Body of pancreas (tissue), 4 donors: ENCODE measurements at places on chromosomes 12 and 14. TPM values are rescaled to one million over a fixed set of nuclear protein-coding genes. Genes with fewer than 3 reads are reported as not detected.

GRCh38 chr12:19430988-19431387 lies 8.3 kb upstream of the AEBP2 start:
- H3K27me3 ChIP-seq: no peaks in the 10 kb centered on the region
- H3K36me3 ChIP-seq: no peaks in the 10 kb centered on the region
- no peak overlapping the region for H3K4me3 ChIP-seq
- DNase-seq: no peak

DNA sequence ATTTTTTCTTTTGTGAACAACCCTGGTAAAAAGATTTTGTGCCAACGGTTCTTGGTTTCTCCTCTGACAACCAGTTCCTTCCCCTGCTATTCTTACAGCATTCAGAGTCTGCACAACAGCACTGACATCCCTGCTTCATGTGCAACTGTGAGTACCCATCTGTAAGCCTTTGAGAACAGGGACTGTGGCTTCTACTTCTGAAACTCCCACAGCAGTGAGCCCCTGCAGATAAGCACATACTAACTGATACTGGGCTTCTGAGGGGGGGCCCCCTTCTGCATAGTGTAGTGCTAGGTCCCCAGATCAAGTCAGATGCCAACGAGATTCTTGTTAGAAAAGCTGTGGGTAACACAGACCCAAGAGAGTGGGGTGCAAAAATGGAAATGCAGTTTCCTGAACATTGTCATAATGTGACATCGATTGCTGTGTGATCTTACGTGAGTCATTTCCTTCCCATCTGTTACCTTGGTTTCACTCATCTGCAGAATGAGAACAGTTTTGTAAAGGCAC lies 11.1 kb upstream of the NINJ2 start:
- H3K4me1 ChIP-seq: no peaks in the 10 kb centered on the region
- no peak overlapping the region for H3K4me3 ChIP-seq
- no peaks in the 10 kb centered on the region for H3K36me3 ChIP-seq
- H3K27me3 ChIP-seq: no peaks in the 10 kb centered on the region

- H3K36me3 ChIP-seq: no peaks in the 10 kb centered on the region
- DNase-seq: peak; percentile 17
- no peaks in the 10 kb centered on the region for H3K4me1 ChIP-seq
- no peaks in the 10 kb centered on the region for H3K27me3 ChIP-seq
Measured at GRCh38 chr12:119208626-119209061, 29.9 kb downstream of the HSPB8 start.

DNA sequence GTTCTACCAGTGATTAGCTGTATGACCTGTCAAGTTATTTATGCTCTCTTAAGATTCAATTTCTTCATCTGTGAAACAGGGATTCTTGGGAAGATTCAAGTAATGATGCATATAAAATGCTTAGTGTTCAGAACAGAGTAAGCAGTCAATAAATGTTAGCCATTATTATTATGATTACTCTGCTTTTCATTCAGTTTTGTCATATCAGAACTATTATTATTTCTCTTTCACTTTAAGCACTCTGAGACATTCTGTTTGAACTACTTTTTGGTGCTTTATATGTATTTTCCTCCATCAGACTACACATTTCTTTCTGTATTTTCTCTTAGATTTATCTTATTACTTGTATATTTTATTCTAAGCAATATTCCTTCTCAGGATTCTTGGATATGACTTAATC lies 81.2 kb downstream of the CFAP54 start:
- no peaks in the 10 kb centered on the region for H3K36me3 ChIP-seq
- H3K4me1 ChIP-seq: no peaks in the 10 kb centered on the region
- no peak for DNase-seq
- H3K4me3 ChIP-seq: no peak overlapping the region
- no peaks in the 10 kb centered on the region for H3K27me3 ChIP-seq
- no peak overlapping the region for H3K27ac ChIP-seq

- no peak for DNase-seq
- H3K4me3 ChIP-seq: no peak overlapping the region
- peaks cover 8% of the 10 kb centered on the region for H3K4me1 ChIP-seq
- no peak overlapping the region for H3K27ac ChIP-seq
- H3K36me3 ChIP-seq: no peaks in the 10 kb centered on the region
Measured at GRCh38 chr14:87079416-87079815, 913.6 kb downstream of the GALC start.

- H3K4me1 ChIP-seq: peaks cover 28% of the 10 kb centered on the region
- no peak for DNase-seq
- no peak overlapping the region for H3K4me3 ChIP-seq
Measured at GRCh38 chr14:96198430-96199130, 6.1 kb upstream of the BDKRB2 start.

GRCh38 chr12:89181271-89181920 lies 170.9 kb downstream of the DUSP6 start:
- no peaks in the 10 kb centered on the region for H3K4me1 ChIP-seq
- DNase-seq: no peak
- no peak overlapping the region for H3K27ac ChIP-seq
- H3K36me3 ChIP-seq: no peaks in the 10 kb centered on the region

Gene KRT73
- total RNA-seq: 1.3 TPM

Gene ANAPC5
- total RNA-seq: 135 TPM

Gene ARPC3
- 48.5 TPM for total RNA-seq

Gene NPFF
- not detected for total RNA-seq

Gene SRRM4
- not detected for total RNA-seq
